Mesendoderm (in vitro differentiated cells): ENCODE measurements at places on chromosomes 12 and 14.

GRCh38 chr12:24975425-24975824, 26.5 kb upstream of the BCAT1 start:
- no peak for DNase-seq

GRCh38 chr12:114625294-114625851, 58.6 kb downstream of the TBX3 start:
- DNase-seq = peak; percentile 78

- peak; percentile 76 for DNase-seq
These were observed 220.0 kb downstream of the NEDD1 start for GRCh38 chr12:97127061-97127460.

GRCh38 chr14:35331605-35332516, 39.7 kb downstream of the PSMA6 start:
- peak; percentile 80 for DNase-seq

- DNase-seq = no peak
These were observed 129.3 kb upstream of the HIF1A start for GRCh38 chr14:61565836-61566536.

DNA sequence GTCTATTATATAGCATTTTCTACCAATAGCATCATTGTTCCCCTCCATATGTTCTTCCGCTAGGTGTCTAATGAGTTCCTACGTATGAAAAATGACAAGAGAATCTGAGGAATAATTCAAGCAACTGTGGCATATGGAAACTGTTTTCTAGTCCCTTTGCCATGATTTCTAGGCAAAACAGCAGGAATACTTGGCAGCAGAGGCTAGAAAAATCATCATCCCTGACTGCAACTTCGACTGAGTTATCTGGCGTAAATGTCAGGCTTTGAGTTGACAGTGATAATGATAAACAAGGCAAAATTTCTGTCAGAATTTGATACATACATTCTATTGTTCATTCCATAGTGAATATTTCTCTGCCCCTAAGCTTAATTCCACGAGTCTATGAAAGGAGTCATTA, 572.8 kb upstream of the USP15 start:
- no peak for DNase-seq

GRCh38 chr12:119665164-119665929, 2.6 kb upstream of the PRKAB1 start:
- peak; percentile 31 for DNase-seq

DNA sequence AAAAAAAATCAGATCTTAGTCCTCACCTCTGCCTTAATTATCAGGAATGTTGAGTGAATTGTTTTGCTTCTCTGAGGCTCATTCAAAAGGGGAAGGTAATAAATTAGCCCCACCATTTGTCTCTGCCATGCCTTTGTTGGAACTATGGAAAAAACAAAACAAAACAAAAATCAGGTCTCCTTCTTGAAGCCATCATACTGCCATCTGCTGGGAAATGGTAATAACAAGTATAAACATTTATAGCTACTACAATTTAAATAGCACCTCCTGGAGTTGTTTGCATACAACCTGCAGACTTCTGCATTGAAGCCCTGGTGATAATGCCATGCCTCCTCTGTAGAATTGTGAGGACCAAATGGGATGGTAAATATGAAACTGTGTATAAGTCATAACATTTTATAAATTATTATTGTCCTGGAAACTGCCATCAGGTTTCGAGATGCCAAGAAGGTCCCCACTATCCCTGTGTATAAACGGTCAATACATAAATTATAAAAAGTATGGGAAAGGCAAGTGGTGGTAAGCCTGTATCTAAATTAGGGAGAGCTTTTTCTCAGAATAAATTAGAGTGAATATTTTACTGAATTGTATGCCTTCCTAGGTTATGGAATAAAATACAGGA, 87.2 kb upstream of the FGD4 start:
- peak; percentile 85 for DNase-seq

GRCh38 chr12:40947797-40948196, 240.3 kb upstream of the PDZRN4 start:
- no peak for DNase-seq

DNA sequence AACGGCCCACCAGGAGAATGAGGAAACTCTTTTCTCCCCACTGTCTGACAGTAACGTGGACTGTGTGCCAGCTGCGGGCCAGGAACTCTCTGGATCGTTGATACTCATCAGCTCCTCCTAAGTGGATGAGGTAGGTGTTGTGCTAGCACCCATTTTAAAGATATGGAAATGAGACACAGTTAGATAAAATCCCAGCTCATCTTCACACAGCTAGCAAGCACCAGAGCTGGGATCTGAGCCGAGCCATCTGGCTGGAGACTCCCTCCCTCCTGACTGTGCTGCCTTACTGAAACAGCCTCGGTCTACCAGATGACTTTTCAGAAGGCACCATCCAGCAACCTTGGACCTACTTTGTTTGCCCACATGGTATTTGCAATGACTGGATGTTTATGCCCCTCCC, 49.2 kb downstream of the TMEM132D start:
- DNase-seq = no peak

DNA sequence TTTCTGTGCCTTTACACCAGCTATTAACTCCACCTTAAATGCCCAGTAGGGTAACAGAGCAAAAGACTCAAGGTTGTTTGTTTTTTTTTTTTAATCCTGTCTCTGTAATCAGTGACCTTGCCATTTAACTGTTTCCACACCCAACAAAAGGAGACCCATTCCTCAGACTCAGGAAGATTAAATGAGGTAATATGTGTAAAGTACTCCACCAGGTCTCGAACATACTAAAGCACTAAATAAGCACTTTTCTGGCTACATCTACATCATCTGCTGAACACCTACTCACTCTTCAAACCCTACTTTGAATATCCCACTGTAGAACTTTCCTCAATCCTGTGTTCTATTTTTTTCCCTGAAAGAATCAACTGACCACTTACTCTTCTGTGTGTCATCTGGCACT, 4.1 kb downstream of the SLC2A13 start:
- DNase-seq = no peak

GRCh38 chr14:58808828-58809227, 171.1 kb downstream of the DACT1 start:
- DNase-seq = no peak

- no peak for DNase-seq
These were observed 147.4 kb upstream of the FOXN3 start for GRCh38 chr14:89564286-89564957.

GRCh38 chr14:31712244-31713127, 151.3 kb downstream of the NUBPL start:
- DNase-seq = no peak
